Frontal cortex (tissue), 4 donors: ENCODE measurements at places on chromosomes 1 and 21. TPM values are rescaled to one million over a fixed set of nuclear protein-coding genes. Genes with fewer than 3 reads are reported as not detected.
A peak's percentile ranks its signal among the peaks of the same experiment; 100 is the strongest.

DNA sequence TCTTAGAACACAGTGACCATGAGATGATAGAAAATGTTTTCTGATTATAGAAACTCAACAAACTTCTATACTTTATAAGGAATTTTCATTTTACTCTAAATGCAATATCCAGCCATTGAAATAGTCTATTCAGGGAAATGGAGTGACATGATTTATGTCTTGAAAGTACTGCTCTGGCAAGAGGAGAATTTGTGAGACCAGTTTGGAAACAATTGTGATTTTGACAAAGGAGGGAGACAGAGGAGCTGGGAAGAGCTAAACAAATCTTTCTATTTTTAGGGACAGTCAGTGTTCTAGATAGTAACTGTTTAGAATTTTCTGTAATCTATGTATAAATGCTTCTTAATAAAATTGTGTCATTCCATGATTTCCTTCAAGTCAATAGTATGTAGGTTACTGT lies 252.3 kb downstream of the FMN2 start:
- DNase-seq = no peak

DNA sequence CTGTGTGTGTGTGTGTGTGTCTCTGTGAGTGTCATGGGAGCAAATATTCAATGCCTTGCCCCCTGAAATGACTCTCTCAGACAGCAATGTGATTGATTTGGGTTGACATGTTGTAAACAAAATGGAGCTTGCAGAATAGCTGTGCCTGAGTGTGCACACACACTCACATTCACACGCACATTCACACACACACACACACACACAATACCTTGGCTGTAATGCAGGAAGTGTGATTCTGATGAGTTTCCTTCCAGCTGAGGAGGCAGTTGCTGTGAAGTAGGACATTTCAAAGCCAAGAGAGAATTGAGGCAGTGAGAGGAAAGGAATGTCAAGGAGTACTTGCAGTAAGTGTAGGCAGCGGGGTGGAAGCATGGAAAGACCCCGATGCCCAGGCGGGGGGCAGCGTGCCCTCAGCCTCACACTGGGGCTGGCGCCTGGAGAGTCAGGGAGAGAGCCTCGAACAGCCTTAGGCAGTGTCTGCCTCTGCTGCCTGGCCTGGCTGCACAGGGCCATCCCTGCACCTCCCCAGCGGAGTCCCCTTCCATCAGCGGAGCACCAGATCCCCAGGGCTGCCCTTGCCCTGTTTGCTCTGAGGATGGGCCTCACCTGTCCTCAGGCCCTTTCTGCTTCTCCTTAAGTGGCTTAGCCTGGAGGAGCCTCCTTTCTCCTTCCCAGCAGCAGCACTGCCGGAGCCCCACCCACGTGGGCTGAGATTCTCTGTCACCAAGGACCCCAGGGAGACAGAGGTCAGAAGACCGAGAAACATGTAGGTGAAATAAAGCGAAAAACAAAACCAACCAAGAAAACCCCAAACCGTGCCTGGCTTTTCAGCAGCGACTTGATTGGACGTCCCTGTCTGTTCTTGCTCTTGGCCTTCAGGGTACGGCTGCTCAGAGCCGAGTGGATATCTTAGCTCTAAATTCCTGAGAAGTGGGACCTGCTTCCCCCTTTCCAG lies 9.2 kb downstream of the VASH2 start:
- DNase-seq = no peak

Gene MCOLN3
- not detected for total RNA-seq

GRCh38 chr1:162327144-162327787 lies 49.4 kb downstream of the SPATA46 start:
- DNase-seq = no peak

Gene C4BPA
- total RNA-seq = not detected

Gene CHRNB2
- 17.9 TPM for total RNA-seq

- DNase-seq = no peak
These were observed 90.0 kb upstream of the MAP1LC3C start for GRCh38 chr1:242088875-242089274.

DNA sequence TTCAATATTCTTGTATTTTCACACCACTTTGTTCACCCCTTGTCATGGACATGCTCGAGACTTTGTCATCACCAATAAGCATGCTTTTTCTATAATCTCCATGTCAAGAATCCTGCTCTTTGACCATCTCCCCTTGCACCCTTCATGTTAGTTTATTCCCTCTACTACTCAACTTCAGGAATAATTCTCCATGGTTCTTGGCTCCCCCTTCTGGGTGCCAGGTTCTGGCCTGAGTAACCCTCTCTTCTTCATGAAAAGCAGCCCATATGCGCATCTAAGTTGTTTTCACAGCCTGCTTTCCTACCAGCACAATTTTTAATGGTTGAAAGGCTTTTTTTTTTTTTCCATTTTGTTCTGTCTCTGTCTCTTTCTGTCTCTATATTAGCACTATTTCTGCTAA lies 160.7 kb downstream of the LEPR start:
- no peak for DNase-seq

DNA sequence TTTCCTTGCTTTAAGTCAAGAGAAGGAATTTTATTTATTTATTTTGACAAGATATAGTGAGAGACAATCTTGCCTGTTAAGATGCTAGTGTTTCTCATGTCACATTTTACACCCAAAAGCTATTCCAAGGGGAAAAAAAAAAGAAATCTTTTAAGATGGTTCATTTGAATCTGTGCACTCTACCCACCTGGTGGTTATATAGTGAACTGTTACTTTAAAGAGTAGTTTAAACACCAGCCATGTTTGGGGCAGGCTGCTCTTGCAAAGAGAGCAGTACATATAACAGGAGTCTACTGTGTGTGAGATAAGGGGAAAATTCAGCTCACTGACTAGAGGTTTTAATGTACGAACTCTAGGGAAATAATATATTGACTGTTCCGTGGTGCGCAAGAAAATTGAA lies 3.3 kb upstream of the ELAVL4 start:
- DNase-seq = no peak

GRCh38 chr1:118927427-118928187 lies 60.5 kb downstream of the TBX15 start:
- no peak for DNase-seq

Gene KIF17
- 10.2 TPM for total RNA-seq

GRCh38 chr1:226530591-226530990 lies 18.0 kb upstream of the STUM start:
- DNase-seq = no peak

DNA sequence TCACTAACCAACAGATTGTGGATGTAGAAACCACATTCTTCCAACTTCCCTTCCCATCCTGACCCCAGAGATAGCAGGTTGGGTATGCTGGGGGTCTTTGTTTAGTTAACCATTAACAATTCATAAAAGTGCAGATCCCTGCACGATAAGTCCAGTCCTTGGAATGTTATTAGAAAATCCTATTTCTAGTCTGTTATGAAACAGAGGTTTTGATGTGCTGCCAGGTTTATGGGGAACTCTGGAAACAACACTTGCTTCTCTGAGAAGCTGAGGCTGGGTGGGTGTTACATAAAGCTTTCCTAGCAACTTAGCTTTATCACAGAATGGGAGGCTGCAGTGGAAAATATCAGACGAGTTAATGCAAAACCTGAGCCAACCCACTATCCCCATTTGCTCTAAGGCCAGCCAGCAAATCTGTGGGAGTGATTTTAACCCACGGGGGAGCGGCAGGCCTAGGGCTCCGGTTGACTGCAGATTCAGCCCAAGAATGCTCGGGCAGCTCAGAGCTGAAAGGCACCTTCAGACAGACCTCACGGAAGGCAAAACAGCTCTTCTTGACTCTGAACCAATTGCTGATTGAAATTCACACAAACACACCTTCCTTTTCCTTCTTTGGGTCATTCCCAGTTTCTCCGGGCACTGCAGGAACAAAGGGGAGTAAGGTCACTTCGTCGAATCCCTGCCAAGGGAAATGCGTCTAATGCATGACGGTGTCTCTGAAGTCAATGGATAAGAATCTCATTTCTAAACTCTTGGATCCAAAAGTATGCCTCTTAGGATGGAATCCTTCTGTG lies 111.7 kb upstream of the IRF2BP2 start:
- no peak for DNase-seq

Gene ERICH3
- 16.7 TPM for total RNA-seq

DNA sequence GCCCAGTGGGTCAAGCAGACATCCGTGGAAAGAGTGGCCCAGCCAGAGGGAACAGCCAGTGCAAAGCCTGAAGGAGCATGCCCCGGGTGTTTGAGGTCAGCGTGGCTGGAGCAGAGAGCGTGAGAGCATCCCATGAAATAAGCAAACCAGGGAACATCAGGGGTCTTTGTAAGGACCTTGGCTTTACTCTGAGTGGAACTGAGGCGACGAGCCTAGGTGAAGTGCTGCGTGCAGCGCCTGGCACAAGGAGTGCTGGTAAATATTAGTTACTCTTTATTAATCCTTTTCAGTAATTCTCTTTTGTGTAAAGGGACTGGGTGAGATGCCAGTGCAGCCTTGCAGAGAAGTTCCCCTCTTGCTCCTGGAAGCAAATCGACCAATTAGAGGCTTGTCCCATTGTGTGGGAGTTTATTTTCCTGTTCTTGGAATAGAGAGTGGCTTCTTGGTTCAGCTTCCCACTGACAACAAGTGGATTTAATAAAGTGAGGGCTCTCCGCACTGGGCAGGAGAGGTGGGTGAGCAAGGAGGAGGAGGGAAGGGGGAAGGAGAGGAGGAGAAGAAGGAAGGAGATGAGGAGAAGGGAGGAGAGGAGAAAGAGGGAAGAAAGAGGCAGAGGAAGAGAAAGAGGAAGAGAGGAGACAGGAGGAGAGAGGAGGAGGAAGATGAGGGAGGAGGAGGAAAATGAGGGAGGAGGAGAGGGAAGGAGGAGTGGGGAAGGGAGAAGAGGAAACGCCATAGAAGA lies 37.6 kb upstream of the DISP3 start:
- peak; percentile 20 for DNase-seq
